HCT116 (cell line): ENCODE measurements at places on chromosomes 7 and 10. TPM values are rescaled to one million over a fixed set of nuclear protein-coding genes. Genes with fewer than 3 reads are reported as not detected.

Gene DPYSL4
- 5.4 TPM for total RNA-seq

- H3K4me3 ChIP-seq: no peak overlapping the region
- no peaks in the 10 kb centered on the region for H3K4me1 ChIP-seq
- no peak overlapping the region for H3K27ac ChIP-seq
- H3K27me3 ChIP-seq: no peaks in the 10 kb centered on the region
These were observed 30.3 kb downstream of the IMMP2L start for GRCh38 chr7:111531993-111532392.

GRCh38 chr10:7410301-7410861 is 453 bp downstream of the SFMBT2 start:
- no peaks in the 10 kb centered on the region for H3K36me3 ChIP-seq

Gene SPDYE5
- total RNA-seq: not detected

- H3K36me3 ChIP-seq: no peaks in the 10 kb centered on the region
- no peaks in the 10 kb centered on the region for H3K27me3 ChIP-seq
- no peak for DNase-seq
- no peak overlapping the region for H3K27ac ChIP-seq
- no peak overlapping the region for H3K4me3 ChIP-seq
- no peaks in the 10 kb centered on the region for H3K4me1 ChIP-seq
These were observed 177.9 kb upstream of the PLXDC2 start for GRCh38 chr10:19638182-19638895.

DNA sequence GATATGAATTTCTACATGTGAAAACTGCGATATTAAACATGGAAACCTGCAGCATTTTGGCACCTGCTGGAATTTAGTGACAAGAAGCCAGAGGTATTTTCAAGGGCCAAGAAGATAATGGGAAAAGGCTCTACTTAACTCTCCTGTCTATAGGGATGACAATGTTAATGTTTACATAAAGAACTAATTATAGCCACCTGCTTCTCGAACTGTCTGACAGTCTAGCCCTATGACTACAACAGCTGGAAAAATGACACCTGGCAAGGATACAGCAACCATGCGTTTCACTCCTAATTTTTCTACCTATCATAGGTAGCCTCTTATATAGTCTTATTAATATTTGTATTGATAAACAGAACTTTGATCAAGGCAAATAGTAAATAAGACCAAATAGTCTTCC is 49.6 kb downstream of the MAGI2 start:
- H3K27ac ChIP-seq: no peak overlapping the region
- H3K4me3 ChIP-seq: no peak overlapping the region
- no peaks in the 10 kb centered on the region for H3K36me3 ChIP-seq
- H3K27me3 ChIP-seq: no peaks in the 10 kb centered on the region
- DNase-seq: no peak
- H3K4me1 ChIP-seq: no peaks in the 10 kb centered on the region

- H3K4me3 ChIP-seq: no peak overlapping the region
- H3K27ac ChIP-seq: no peak overlapping the region
- H3K36me3 ChIP-seq: no peaks in the 10 kb centered on the region
- no peak for DNase-seq
- H3K4me1 ChIP-seq: no peaks in the 10 kb centered on the region
These were observed 197.2 kb downstream of the GALNT17 start for GRCh38 chr7:71329030-71329660.

GRCh38 chr10:122096705-122097104 is 107.7 kb downstream of the TACC2 start:
- no peak for DNase-seq
- no peak overlapping the region for H3K27ac ChIP-seq
- no peak overlapping the region for H3K4me3 ChIP-seq
- H3K4me1 ChIP-seq: no peaks in the 10 kb centered on the region
- H3K27me3 ChIP-seq: peaks cover 46% of the 10 kb centered on the region

DNA sequence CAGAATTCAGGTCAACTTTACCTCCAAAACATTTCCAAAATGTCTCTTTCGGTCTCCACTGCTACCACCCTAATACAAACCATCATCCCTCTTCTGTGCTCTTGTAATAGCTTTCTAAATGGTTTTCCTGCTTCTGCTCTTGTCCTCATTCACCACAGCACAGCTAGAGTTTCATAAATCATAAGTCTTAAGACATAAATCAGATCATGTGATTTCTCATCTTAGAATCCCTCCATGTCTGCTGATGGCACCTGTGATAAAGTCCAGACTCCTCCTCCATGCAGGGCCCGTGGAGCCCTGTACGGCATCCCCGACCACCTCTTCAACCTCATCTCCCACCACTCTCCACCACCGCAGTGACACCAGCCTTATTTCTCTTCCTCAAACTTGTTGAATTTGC is 212.3 kb upstream of the MKLN1 start:
- no peaks in the 10 kb centered on the region for H3K36me3 ChIP-seq
- no peak overlapping the region for H3K4me3 ChIP-seq
- H3K27me3 ChIP-seq: no peaks in the 10 kb centered on the region
- no peak overlapping the region for H3K27ac ChIP-seq

GRCh38 chr7:1665549-1666316 is 4.3 kb upstream of the ELFN1 start:
- H3K4me1 ChIP-seq: peaks cover 19% of the 10 kb centered on the region
- no peaks in the 10 kb centered on the region for H3K36me3 ChIP-seq
- H3K4me3 ChIP-seq: peak overlapping the region; percentile 54; the same call in 1 of the 2 replicates

DNA sequence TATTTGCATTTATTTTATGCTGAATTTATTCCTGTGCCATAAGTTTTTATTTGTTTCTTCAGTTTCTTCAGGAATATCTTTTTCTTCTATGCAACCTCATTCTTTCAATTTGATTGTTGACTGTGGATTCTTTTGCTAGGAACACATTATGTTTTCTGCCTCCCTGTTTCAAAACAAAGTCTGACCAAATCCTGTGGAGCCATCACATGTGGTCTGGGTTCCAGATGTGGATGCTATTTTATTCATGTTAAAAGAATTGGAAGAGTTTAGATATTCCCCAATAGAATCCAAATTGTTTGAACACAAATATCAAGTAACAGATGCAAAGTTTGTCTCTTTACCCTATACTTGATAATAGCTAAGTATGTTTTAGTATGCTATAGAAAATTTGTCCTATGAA is 56.8 kb upstream of the LRRC17 start:
- no peak for DNase-seq
- no peaks in the 10 kb centered on the region for H3K27me3 ChIP-seq
- no peak overlapping the region for H3K4me3 ChIP-seq
- H3K4me1 ChIP-seq: no peaks in the 10 kb centered on the region

- H3K27ac ChIP-seq: no peak overlapping the region
- no peak for DNase-seq
- no peaks in the 10 kb centered on the region for H3K27me3 ChIP-seq
- no peaks in the 10 kb centered on the region for H3K4me1 ChIP-seq
- no peaks in the 10 kb centered on the region for H3K36me3 ChIP-seq
These were observed 157.7 kb downstream of the COBL start for GRCh38 chr7:51158742-51159445.

GRCh38 chr10:78401624-78402367 is 368.1 kb downstream of the RPS24 start:
- H3K36me3 ChIP-seq: no peaks in the 10 kb centered on the region
- no peaks in the 10 kb centered on the region for H3K27me3 ChIP-seq
- peaks cover 3% of the 10 kb centered on the region for H3K4me1 ChIP-seq
- no peak for DNase-seq

Gene FXYD4
- 0.71 TPM for total RNA-seq

- H3K27ac ChIP-seq: no peak overlapping the region
- no peak for DNase-seq
- peaks cover 34% of the 10 kb centered on the region for H3K27me3 ChIP-seq
These were observed 219.0 kb downstream of the ADRA2A start for GRCh38 chr10:111295788-111296187.

DNA sequence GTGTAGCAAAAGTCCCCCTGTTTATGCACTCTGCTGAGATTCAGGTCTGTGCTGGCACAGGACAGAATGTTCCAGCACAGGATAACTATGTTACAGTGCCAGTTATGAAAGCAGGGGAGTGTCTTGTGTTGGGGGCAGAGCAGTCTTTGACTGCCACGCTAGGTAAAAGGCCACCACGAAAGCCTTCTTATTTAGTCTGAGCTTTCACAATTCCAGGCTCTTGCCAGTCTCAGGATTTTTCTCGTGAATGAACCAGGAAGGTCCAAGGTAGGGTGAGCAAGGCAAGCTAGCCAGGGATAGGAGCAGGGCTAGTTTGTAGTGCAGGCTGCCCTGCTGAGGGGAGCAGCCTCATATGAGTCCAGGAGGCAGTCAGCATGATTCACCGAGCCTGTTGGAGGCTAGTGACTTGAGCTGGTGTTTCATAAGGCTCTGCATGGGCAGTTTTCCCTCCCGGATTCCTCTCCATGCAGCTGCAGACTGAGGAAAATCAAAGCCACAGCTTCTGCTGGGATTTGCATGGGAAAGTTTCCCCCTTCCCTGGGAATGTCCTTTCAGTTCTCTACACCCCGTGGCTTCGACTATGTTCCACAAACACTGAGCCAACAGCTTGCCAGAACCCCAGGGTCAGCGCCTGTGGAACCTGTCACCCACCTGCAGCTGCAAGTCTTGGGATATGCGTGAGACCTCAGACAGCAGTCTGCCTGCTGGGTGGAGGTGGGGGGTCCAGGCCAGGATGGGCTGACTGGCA is 112.3 kb downstream of the JCAD start:
- no peaks in the 10 kb centered on the region for H3K36me3 ChIP-seq
- DNase-seq: no peak
- H3K4me1 ChIP-seq: no peaks in the 10 kb centered on the region
- no peak overlapping the region for H3K27ac ChIP-seq

- no peaks in the 10 kb centered on the region for H3K4me1 ChIP-seq
- no peaks in the 10 kb centered on the region for H3K27me3 ChIP-seq
- H3K27ac ChIP-seq: no peak overlapping the region
- H3K36me3 ChIP-seq: no peaks in the 10 kb centered on the region
- no peak overlapping the region for H3K4me3 ChIP-seq
These were observed 657.3 kb upstream of the COBL start for GRCh38 chr7:51973939-51974338.

Gene RNLS
- total RNA-seq: not detected

- H3K4me3 ChIP-seq: no peak overlapping the region
- no peaks in the 10 kb centered on the region for H3K27me3 ChIP-seq
- DNase-seq: no peak
- no peaks in the 10 kb centered on the region for H3K36me3 ChIP-seq
These were observed 42.2 kb upstream of the NME8 start for GRCh38 chr7:37806152-37806551.

Gene CALML3
- not detected for total RNA-seq

DNA sequence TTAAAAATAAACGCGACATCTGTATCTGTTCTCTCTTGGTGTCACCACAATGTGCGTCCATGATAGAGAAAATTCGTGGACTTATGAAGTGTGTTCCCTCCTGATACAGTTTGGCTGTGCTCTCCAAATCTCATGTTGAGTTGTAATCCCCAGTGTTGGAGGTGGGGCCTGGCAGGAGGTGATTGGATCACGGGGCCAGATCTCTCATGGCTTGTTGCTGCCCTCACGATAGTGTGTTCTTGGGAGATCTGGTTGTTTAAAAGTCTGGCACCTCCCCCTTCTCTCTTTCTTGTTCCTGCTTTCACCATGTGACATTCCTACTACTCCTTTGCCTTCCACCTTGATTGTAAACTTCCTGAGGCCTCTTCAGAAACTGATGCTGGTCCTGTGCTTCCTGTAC is 229.4 kb upstream of the MYO3A start:
- H3K36me3 ChIP-seq: no peaks in the 10 kb centered on the region
- no peaks in the 10 kb centered on the region for H3K4me1 ChIP-seq
- no peak for DNase-seq
- no peak overlapping the region for H3K4me3 ChIP-seq

Gene NODAL
- total RNA-seq: 0.30 TPM

Gene ZNF503
- 30.4 TPM for total RNA-seq

- DNase-seq: no peak
These were observed 10.4 kb upstream of the NACAD start for GRCh38 chr7:45098983-45099839.

DNA sequence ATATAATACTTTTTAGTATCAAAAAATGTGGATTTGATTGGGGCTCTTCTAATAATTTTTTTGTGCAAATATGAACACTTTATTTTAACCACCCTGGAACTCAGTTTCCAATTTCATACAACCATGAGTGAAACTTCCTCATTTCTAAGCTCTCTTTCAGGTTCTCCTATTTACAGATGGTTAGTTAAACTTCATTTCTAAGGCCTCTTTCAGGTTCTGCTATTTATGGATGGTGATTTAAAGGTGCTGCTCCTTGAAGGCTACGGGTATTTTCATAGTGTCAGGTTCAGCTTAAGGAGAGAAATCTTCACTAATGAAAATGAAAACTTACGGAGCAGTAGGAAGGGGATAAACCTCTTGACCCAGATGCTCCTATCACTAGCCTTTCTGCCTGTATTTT is 568.3 kb downstream of the KIF20B start:
- no peaks in the 10 kb centered on the region for H3K36me3 ChIP-seq
- H3K4me3 ChIP-seq: no peak overlapping the region
- H3K27ac ChIP-seq: no peak overlapping the region
- peaks cover 7% of the 10 kb centered on the region; the same call in 1 of the 2 replicates for H3K4me1 ChIP-seq

Gene TMEM196
- total RNA-seq: not detected

- no peak overlapping the region for H3K4me3 ChIP-seq
- no peaks in the 10 kb centered on the region for H3K4me1 ChIP-seq
- H3K27me3 ChIP-seq: no peaks in the 10 kb centered on the region
- DNase-seq: no peak
- no peaks in the 10 kb centered on the region for H3K36me3 ChIP-seq
These were observed 354.6 kb downstream of the LRRTM3 start for GRCh38 chr10:67280405-67280804.

DNA sequence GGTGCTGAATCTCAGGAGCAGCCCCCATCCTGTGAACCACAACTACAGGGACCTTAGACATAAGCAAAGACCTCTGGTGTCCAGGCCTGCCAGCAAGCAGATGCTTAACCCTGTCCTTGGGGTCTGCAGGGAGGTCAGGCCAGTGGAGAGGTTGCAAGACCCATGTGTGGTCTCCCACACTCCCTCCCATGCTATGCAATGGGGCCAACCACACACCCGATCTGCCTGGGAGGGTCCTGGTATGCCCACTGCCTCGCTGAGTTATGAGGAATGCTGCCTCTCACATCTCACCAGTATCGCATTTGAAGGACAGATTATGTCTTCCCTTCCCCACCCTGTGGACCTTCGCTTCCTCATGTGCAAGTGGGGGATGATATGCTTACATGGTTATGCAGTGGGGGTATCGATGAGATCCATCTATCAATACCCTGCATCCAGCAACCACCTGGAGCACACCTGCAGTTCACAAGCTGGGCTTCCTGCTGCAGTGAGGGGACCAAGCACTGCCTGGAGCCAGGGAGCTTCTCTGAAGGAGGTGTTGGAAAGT is 191.6 kb downstream of the ZNF716 start:
- no peaks in the 10 kb centered on the region for H3K36me3 ChIP-seq
- H3K4me3 ChIP-seq: no peak overlapping the region
- no peak for DNase-seq
- H3K27me3 ChIP-seq: no peaks in the 10 kb centered on the region

DNA sequence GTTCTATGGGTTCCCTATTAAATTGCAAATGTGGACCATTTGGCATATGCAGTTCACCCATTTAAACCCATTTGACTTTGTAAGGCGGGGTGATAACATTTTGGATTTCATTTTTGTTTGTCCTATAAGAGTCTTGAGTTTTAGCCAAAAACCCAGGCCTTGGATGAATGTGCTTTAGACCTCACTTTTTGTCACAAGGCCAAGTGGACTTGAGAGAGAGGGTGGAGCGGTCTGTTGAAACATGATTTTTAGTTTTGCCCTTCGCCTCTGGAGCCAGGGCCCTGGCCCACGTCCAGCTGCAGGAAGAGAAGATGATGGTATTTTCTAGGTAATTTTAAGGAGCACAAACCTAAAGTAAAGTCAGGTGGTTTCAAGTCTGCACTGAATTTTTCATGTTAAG is 260.1 kb downstream of the SLC25A13 start:
- no peak overlapping the region for H3K4me3 ChIP-seq
